ENCODE measurements at places on chromosomes 2 and 18.

- DNase-seq = no peak
Measured at GRCh38 chr2:37344453-37345361, at the start of gene QPCT. QPCT (plus strand) TSS chr2:37344630; CDS start chr2:37344732, 102 bp downstream.

DNA sequence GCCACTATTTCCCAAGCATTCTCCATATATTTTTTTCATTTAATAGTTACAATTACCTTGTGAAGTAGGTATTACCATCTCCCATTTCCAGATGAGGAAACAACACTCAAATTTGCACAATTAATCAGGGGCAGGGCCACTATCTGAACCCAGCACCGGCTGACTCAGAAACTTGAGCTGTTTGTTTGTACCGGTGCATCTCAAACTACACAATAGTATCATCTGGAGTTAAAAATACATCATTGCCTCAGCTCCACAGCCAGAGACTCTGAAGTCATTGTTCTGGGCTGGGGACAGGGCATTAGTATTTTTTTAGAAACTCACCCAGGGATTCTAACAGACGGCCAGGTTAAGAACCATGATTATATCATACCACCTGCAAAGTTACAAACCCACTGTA, 55.9 kb downstream of the CDCA7 start:
- no peak for DNase-seq

GRCh38 chr2:17355608-17356329, 162.5 kb downstream of the RAD51AP2 start:
- no peak for DNase-seq

GRCh38 chr2:165328272-165328671, 89.1 kb downstream of the SCN2A start:
- no peak for DNase-seq

GRCh38 chr18:57428221-57429150, 6.7 kb upstream of the ONECUT2 start:
- no peak for DNase-seq

DNA sequence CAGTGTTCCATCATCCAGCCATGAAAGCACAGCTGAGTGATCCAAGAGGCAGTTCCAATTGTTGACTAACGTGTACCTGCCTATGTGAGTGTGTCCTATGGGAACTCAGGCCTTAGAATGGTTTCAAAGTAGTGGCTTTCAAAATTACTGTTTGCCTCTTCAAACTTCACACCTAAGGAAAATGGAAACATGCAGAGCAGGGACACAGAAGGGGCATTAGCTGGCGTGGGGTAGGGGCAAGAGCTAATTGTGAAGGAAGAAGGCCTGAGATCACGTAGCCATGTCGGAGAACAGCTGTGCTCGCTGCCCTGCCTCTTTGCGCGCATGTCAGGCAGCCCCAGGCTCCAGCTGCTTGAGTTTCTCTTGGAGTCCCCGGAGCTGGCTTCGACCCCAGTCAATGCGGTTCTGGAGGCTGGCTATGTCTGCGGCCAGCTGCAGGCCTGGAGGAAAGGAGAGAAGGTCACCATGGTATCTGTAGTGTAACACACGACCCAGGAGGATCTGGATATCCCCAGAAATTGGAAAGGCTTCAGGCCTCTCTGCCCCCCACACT, 3.8 kb upstream of the IMP4 start:
- no peak for DNase-seq
